ENCODE measurements at places on chromosomes 7 and 10.
A peak's percentile ranks its signal among the peaks of the same experiment; 100 is the strongest.

DNA sequence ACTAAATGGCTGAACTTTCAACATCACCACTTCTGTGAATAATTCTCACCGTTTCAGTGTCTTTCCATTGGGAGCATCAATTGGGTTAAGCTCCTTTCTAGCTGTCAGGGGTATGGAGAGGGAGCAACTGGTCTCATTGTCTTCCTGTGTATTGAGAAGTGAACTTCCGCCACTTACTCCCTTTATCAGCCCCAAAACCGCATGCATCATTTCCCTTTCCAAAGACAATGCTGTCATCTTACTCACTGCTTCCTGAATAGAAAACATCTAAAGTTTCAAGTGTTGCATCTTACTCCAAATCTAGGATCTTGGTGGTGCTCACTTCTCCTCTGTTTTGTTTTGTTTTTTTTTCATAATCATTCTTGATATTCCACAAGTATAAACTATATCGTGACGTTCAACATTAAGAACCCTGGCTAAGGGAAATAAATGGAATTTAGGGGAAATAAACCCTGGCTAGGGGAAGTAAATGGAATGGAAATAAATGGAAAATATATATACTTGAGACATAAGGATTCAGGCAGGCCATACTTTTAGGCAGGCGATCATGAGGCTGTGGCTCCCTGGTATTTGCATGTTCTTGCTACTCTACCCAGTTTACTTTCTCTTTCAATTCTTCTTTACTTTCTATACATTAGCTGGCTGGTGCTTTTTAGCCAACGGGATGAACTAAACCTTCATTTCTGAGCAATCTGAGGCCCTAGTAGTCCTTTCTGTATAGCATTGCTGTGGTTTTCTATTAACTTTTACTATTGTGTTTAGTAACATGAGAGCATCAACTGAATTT, 371.9 kb downstream of the BMPER start:
- H3K4me1 ChIP-seq: no peaks in the 10 kb centered on the region
- peak; percentile 35 for DNase-seq
- no peak overlapping the region for H3K4me3 ChIP-seq
- no peaks in the 10 kb centered on the region for H3K27me3 ChIP-seq
- H3K27ac ChIP-seq: no peak overlapping the region

GRCh38 chr7:107077699-107078516, 33.4 kb downstream of the PRKAR2B start:
- no peak overlapping the region for H3K27ac ChIP-seq
- H3K36me3 ChIP-seq: no peaks in the 10 kb centered on the region
- no peaks in the 10 kb centered on the region for H3K27me3 ChIP-seq
- H3K4me1 ChIP-seq: peaks cover 9% of the 10 kb centered on the region
- DNase-seq: no peak

GRCh38 chr7:70585071-70585470, 546.9 kb upstream of the GALNT17 start:
- H3K27me3 ChIP-seq: no peaks in the 10 kb centered on the region
- no peaks in the 10 kb centered on the region for H3K36me3 ChIP-seq
- no peak overlapping the region for H3K27ac ChIP-seq
- no peak overlapping the region for H3K4me3 ChIP-seq
- no peaks in the 10 kb centered on the region for H3K4me1 ChIP-seq
- DNase-seq: no peak

GRCh38 chr10:58568428-58568935, 55.8 kb downstream of the BICC1 start:
- no peaks in the 10 kb centered on the region for H3K36me3 ChIP-seq
- no peak for DNase-seq
- H3K27ac ChIP-seq: no peak overlapping the region

- no peak overlapping the region for H3K4me3 ChIP-seq
- no peak for DNase-seq
- H3K27ac ChIP-seq: no peak overlapping the region
Measured at GRCh38 chr10:107546986-107547385, 382.5 kb upstream of the SORCS1 start.

- no peak overlapping the region for H3K4me3 ChIP-seq
- peaks cover 24% of the 10 kb centered on the region for H3K4me1 ChIP-seq
- DNase-seq: no peak
- H3K27ac ChIP-seq: no peak overlapping the region
- H3K36me3 ChIP-seq: no peaks in the 10 kb centered on the region
Measured at GRCh38 chr7:46032942-46033341, 111.9 kb upstream of the IGFBP3 start.

DNA sequence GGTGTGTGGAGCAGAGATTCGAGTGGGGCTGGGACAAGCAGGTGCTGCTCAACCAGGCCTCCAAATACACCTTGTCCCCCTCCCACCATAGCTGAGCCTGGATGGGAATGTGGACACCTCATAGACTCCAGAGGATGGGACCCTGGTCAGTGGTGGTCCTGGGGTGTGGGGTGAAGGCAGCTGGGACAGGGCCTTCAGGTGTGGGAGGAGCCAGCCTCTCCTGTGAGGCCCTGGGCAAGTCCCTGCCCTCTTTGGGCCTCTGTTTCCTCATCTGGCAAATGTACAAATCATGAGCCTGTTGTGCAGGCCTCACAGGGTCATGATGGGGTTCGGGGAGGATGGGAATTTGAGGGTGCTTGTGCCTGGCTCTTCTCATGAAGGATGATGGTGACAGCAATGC, 362.9 kb upstream of the NUPR2 start:
- H3K4me3 ChIP-seq: no peak overlapping the region
- no peak overlapping the region for H3K27ac ChIP-seq
- DNase-seq: no peak
- H3K36me3 ChIP-seq: no peaks in the 10 kb centered on the region
- no peaks in the 10 kb centered on the region for H3K4me1 ChIP-seq
